CD4-positive, alpha-beta T cell treated with Interferon alpha-2 for 1 hour (primary cell): ENCODE measurements at places on chromosomes 3 and 15.

- no peak for DNase-seq
Measured at GRCh38 chr15:97733373-97733772, 227.1 kb upstream of the ARRDC4 start.

GRCh38 chr15:98649472-98650416 lies 1.4 kb downstream of the IGF1R start:
- peak; percentile 41 for DNase-seq

GRCh38 chr15:52246686-52247431 lies 48.7 kb downstream of the MYO5C start:
- DNase-seq = no peak

GRCh38 chr15:38849046-38849445 lies 284.4 kb upstream of the RASGRP1 start:
- no peak for DNase-seq

DNA sequence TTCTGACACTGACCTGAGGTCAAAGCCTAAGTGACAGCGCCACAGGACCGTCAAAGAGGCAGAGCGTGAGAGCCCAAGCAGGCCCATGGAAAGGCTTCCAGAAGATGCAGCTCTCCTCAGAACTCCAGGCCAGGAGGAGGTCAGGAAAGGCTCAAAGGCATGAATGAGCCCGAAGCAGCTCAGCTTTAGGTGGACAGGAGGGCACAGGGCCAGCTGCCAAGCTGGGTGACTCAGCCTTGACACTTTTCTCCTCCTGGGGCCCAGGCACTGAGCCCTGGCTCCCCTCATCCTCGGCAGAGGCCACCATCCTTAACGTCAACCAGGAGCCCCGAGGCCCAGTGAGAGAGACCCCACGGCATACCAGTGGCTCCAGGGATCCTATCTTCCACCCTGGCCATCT lies 62.9 kb downstream of the ADCY5 start:
- no peak for DNase-seq

DNA sequence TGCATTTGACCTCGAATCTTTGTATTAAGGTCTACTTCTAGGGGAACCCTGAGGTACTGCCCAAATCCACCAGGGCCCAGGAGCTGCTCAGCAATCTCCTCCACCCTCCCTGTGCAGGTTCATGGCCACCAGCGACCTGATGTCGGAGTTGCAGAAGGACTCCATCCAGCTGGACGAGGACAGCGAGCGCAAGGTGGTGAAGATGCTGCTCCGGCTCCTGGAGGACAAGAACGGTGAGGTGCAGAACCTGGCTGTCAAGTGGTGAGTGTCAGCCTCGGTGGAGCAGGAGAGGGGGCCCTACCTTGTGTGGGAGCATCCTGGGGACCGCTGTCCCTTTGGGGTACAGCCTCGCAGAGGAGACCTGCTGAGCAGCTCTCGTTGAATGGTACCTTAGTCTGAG lies 6.9 kb downstream of the CAND2 start:
- DNase-seq = no peak

DNA sequence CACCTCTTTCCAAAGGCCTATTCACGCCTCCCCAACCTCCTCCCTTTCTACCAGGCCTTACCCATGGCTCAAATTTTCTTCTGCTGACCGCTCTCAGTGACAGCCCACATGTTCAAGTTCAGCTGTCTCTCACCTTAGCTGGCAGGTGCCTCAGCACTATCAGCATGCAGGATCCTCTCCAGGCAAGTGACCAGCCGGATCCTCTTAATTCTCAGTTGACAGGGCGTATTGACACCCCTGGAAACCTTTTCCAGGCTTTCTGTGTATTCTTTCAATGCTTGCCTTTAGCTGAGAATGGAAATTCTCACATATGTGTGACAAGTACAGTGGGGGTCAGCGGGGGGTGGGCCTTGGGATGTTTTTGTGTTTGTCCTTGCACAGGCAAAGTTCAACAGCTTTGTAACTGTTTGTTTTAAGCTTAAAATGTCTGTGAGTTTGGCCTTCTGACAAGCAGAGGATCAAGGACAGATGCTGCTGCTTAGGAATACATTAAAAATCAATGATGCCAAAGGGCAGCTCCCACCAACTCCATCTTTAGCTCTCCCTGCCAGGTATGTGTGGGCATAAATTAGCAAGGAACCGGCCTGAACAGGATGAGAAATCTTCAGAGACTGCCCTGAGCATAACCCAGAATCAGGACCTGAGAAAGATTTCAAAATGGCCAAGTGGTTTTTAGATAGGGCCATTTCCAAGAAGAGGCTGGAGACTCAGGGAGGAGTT lies 17.4 kb upstream of the BDH1 start:
- no peak for DNase-seq

DNA sequence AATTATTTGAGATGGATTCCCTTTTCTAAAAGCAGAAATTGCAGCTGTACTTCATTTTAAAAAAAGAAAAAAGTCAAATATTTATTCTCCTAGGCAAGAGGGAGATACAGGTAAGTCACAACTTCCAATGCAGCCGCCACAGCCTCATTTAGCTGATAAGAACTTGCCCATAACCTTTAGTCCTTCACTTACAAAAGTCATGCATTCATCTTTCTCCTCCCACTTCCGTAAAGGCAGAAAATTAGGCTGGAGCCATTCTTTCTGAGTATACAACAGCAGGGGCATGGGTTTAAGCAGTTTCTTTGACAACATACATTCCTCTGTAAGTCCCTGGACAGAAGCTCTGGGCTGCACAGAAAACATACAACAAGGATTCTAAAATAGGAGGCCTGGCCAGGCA lies 4.3 kb downstream of the SUCLG2 start:
- DNase-seq = no peak

DNA sequence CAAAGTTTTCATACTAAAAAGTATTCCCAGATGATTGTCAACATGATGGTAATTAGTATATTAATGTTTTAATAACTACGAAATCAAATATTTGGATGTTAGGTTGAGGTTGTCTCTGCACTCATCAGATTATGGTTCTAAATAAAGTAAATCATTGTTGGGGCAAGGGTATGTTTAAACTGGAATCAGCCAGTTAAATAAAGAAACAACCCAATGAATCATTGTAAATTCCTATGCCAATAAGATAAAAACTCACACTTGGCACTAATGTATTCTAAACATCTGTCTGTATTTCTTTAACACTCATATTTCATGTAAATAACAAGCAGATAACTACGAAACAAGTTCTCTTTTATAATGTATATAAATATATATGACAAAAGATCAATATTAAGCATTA lies 92.7 kb downstream of the PEAK1 start:
- no peak for DNase-seq

- DNase-seq = no peak
Measured at GRCh38 chr3:113264283-113265131, 53.1 kb downstream of the BOC start.

DNA sequence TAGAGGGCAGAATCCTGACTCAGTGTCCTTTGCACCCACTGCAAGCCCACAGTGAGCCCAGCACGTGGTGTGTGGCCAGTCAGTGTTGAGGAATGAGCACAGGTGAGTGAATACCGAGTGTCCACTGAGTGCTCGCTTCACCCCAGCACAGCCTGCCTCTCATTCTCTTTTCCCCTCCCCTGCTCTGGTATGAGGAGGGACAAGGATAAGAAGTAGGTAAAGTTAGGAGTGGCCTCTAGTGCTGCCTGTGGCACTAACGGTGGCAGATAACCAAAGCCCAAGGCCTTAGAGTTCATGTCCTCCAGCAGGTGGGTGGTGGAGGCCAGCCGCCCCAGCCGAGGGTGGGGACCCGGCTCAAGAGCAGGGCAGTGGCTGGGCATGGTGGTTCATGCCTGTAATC lies 38.0 kb downstream of the PRKCD start:
- DNase-seq = no peak

- no peak for DNase-seq
Measured at GRCh38 chr15:56972426-56972825, 54.0 kb downstream of the TCF12 start.

GRCh38 chr15:87155771-87156170 lies 1076.1 kb downstream of the AGBL1 start:
- no peak for DNase-seq

GRCh38 chr3:44179246-44179645 lies 62.4 kb upstream of the TOPAZ1 start:
- no peak for DNase-seq

DNA sequence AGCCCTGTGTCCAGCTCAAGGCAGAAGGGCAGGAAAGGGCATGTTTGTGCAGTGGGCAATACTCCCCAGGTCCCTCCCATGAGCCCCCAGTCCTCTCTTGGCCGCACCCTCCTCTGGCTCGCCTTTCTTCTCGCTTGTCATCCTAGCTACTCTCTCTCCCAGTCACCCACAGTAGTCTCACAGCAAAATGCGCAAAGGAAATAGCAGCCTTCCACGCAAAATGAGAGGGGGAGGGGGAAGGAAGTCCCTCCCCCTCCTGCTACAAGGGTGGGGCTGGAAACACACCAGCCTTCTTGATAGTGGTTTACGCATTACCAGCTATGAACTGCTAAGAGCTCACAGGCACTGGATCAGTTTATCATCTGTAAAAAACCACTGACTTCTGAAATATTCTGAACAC lies 83.8 kb downstream of the GADL1 start:
- DNase-seq = peak; percentile 3

GRCh38 chr3:101466465-101467309 lies 46.3 kb downstream of the SENP7 start:
- peak; percentile 5 for DNase-seq

DNA sequence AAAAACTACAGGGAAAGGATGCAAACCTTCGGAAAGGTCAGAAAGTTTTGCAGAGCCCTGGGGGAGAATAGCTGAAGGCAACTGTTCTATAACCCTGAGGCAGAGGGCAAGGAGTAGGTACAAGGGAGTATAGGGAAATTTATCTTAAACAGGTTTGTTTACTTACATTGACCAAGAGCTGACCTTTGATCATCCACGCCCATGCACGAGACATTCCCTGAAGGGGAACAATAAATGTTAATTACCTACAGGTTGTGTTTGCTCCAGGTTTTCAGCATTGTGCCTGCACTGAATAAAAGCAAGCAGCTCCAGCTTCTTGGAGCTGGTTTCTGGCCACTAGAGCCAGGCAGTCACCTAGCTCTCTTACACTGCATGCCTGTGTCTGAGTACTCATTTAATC lies 524.5 kb upstream of the TGFBR2 start:
- no peak for DNase-seq

DNA sequence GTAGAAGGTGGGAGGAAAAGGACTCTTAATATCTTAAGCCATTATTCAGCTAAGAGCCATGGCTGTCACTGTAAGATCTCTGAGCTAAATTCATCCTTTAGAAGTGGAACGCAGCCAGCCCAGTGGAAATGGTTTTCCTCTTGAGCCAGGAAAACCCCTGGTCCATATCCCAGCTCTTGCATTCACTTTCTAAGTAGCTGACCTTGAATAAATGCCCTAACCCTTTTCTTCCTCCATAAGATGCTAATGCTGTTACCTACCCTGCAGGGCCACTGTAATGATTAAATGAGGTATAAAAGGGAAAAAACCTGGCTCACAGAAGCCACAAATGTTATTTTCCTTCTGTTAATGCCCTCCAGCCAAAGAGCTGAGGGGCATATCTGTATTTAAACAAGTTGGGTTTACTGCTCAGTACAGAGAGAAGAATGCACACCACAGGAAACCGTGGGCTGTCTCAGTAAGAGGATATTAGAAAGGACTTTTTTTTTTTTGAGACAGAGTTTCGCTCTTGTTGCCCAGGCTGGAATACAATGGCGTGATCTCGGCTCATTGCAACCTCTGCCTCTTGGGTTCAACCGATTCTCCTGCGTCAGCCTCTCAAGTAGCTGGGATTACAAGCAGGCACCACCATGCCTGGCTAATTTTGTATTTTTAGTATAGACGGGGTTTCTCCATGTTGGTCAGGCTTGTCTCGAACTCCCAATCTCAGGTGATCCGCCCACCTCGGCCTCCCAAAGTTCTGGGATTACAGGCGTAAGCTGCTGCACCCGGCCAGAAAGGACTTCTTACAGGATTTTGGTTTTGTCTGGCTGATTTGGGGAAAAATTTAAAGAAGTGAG lies 6.8 kb downstream of the UBL7 start:
- DNase-seq = no peak

GRCh38 chr3:120796976-120797375 lies 54.4 kb downstream of the GTF2E1 start:
- DNase-seq = no peak

- no peak for DNase-seq
Measured at GRCh38 chr3:136149667-136150066, 46.5 kb downstream of the MSL2 start.

GRCh38 chr3:54578417-54578816 lies 349.4 kb downstream of the LRTM1 start:
- DNase-seq = no peak

DNA sequence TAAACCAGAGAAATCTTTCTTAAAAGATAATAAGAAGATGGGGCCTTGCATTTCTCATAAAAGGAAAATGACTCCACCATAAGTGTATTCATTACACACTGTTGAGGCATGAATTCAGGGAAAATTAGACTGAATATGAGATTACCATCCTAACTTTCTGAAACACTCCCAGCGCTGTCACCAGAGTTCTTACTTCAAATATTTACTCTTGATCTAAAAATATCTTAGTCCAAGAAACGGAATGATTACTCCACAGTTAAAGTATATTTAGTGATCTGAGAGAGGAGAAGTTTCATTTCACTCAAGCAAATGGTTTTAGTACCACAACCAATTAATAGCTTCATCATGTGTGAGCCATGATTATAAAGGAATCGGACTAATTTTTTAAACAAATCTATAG lies 300.3 kb downstream of the ZBTB20 start:
- DNase-seq = no peak

- DNase-seq = no peak
Measured at GRCh38 chr3:135908225-135908624, 57.3 kb upstream of the PPP2R3A start.

- DNase-seq = no peak
Measured at GRCh38 chr15:81302701-81303109, 21.2 kb downstream of the STARD5 start.

GRCh38 chr3:115322901-115323300 lies 175.8 kb upstream of the ZBTB20 start:
- DNase-seq = no peak

- peak; percentile 38 for DNase-seq
Measured at GRCh38 chr15:101256757-101257156, 4.9 kb upstream of the CHSY1 start.

DNA sequence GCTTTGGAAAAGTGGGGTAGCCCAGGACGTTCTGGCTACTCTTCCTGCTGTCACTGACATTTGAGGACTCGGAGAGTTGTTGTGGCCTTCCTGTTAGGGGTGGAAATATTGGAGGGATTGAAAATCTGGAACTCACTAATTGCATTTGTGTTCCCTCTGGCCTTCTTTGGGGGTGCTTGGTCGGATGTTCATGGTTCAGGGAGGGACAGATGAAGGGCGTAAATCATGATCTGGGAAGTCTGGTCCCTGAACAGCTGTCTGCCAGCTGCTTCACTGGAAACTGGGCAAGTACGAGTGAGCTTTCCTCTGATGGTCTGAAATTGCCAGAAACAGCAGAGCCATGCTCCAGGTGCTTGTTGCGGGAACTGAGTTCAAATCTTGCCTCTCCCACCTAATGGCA lies 327.8 kb upstream of the C2CD4B start:
- DNase-seq = no peak

GRCh38 chr15:85492406-85492805 lies 112.0 kb downstream of the AKAP13 start:
- no peak for DNase-seq

- DNase-seq = no peak
Measured at GRCh38 chr3:73808862-73809509, 184.2 kb upstream of the PDZRN3 start.

GRCh38 chr15:42155546-42156242 lies 742 bp downstream of the PLA2G4F start:
- no peak for DNase-seq

- DNase-seq = no peak
Measured at GRCh38 chr3:53823956-53824657, 22.1 kb downstream of the CHDH start.
